Suprapubic skin (tissue), 4 donors: ENCODE measurements at places on chromosomes 2 and 18.

DNA sequence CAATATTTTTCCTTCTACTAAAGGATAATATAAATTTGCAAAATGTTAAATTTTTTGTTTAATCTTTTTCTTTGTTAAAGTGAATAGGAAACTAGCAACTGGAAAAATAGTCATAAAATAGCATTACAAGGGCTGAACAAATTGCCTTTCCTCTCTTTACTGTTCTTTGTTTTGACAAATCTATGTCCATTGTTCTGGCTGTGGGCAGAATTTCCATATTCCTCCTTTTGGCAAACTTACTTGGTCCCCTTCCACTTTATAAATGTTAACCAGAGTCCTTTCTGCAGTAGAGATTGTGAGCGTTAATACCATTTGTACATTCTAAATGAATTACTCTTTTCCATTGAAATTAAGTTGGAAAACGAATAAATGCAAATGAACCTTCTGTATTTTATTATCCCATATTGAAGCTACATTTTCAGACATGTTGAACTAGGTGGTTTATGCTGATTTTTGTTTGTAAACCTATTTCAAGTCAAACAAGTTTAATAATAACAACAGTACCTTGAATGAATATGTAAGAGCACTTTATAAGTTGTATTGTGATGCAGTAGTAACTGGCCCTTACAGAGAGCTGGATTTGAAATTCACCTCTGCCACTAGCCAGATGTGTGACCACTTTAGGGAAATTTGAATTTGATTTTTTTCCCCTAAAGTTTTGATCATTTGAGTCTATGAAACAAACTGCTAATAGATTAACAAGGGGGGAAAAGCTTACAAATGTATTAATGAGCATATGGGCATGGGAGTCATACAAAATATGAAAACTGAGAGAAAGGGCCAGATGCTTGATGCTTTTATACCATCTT lies 3.3 kb downstream of the RNF125 start:
- H3K27me3 ChIP-seq = no peaks in the 10 kb centered on the region
- no peak for DNase-seq
- H3K4me1 ChIP-seq = peaks cover 28% of the 10 kb centered on the region
- H3K27ac ChIP-seq = no peak overlapping the region
- no peaks in the 10 kb centered on the region for H3K36me3 ChIP-seq

- H3K36me3 ChIP-seq = no peaks in the 10 kb centered on the region
- no peak for DNase-seq
- H3K4me1 ChIP-seq = no peaks in the 10 kb centered on the region
- H3K27me3 ChIP-seq = no peaks in the 10 kb centered on the region
- no peak overlapping the region for H3K27ac ChIP-seq
Observed at GRCh38 chr2:184455624-184456023, 142.7 kb upstream of the ZNF804A start.

- peaks cover 6% of the 10 kb centered on the region for H3K4me1 ChIP-seq
- H3K36me3 ChIP-seq = no peaks in the 10 kb centered on the region
- H3K27ac ChIP-seq = no peak overlapping the region
- no peak for DNase-seq
- H3K27me3 ChIP-seq = no peaks in the 10 kb centered on the region
- H3K4me3 ChIP-seq = no peak overlapping the region
Observed at GRCh38 chr2:199742884-199743283, 108.1 kb downstream of the FTCDNL1 start.

GRCh38 chr2:38653715-38654527 lies 12.0 kb upstream of the GALM start:
- H3K27me3 ChIP-seq = no peaks in the 10 kb centered on the region
- H3K4me3 ChIP-seq = no peak overlapping the region

DNA sequence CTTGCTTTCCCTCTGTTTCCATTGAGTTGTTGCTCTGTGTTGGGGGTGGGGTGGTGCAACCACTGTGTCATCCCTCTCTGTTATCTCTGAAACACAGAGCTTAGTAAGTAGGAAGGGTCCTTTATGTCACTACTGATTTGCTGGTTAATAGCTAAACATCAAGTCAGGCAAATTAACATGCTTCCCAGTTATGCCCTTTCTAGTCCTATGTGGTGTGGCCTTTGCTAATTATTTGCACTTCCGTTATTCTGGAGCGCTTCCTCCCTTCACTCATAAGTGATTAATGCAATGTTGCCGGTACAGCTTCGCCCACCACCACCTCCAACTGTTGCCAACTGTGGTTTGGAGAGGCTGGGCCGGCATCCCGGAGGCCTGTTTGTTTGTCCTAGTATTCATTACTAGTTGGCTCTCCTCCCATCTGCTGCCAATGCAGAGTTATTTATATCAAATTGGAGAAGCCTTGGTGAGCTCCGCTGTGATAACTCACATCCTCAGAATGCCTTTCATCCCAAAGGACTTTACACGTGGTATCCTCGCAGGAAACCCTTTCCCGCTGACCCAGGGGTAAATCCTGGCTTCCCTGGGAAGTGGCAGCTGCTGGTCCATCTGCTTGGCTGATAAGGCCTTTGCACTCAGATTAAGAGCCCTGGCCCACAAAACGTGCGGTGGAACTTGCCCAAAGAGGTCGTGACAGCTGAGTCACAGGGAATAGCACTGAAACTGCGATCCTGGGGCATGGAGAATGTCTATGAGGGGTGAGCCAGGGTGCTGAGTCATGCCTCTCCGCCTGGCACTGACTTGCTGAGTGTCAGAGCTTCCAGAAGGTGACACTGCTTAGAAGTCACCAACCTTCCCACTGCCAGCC lies 72.0 kb upstream of the ZCCHC2 start:
- H3K36me3 ChIP-seq = no peaks in the 10 kb centered on the region
- no peaks in the 10 kb centered on the region for H3K27me3 ChIP-seq
- no peak for DNase-seq
- H3K27ac ChIP-seq = no peak overlapping the region
- H3K4me1 ChIP-seq = peaks cover 20% of the 10 kb centered on the region

DNA sequence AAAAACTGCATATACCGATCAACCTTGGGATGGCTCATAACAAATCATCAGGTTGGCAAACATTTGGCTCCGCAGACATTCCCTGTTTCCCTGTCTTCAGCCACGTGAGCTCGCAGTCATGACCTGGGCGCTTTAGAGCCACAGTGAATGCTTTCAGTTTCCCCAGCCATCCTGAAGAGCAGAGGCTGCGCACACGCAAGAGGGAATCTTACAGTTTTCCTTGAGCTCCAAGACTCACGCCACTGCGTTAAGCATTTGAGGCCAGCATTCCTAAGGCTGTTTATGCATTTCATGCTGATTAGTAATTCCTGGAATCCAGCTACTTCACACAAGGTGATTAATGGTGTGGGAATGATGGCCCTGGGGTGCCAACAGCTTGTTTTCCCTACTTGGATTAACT lies 95.1 kb downstream of the MTCL1 start:
- no peak overlapping the region for H3K27ac ChIP-seq
- H3K36me3 ChIP-seq = no peaks in the 10 kb centered on the region
- H3K4me3 ChIP-seq = no peak overlapping the region
- H3K27me3 ChIP-seq = no peaks in the 10 kb centered on the region

DNA sequence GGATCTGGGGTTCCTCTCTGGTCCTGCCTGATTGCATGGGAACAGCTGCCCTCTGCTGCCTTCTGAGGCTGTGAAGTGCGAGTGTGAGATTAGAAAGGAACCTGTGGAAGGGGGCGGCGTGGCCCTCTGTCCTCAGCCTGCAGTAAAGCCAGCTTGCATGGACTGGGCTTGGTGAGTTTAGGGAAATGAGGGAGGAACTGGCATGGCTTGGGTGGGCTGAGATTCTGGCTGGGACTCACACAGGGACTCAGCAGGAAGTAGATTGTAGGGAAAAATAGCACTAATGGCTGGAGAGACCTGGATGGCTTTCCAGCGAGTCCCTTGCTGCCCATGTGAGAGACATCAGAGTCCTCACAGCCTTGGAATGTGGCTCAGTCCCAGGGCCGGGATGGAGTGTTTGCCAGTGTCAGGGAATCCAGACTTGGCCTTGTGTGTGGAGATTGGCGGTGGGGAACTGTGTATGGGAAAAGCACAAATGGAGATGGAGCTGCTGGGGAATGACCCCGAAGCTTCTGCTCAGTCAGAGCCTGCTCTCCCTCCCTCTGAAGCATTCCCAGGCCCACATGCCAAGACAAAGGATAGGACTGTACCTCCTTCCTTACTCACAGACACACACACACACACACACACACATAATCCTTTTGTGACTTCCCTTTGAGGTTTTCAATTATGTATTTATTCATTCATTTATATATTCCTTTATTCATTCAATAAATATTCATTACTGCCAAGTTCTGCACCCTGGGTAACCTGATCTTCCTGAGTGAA lies 115.4 kb downstream of the ACAA2 start:
- no peak for DNase-seq
- H3K27ac ChIP-seq = no peak overlapping the region
- H3K4me1 ChIP-seq = no peaks in the 10 kb centered on the region
- no peaks in the 10 kb centered on the region for H3K36me3 ChIP-seq

- H3K36me3 ChIP-seq = no peaks in the 10 kb centered on the region
- no peak overlapping the region for H3K27ac ChIP-seq
- DNase-seq = no peak
- no peaks in the 10 kb centered on the region for H3K27me3 ChIP-seq
- peaks cover 6% of the 10 kb centered on the region for H3K4me1 ChIP-seq
- H3K4me3 ChIP-seq = no peak overlapping the region
Observed at GRCh38 chr2:215677481-215677880, 241.6 kb upstream of the FN1 start.

- H3K27ac ChIP-seq = no peak overlapping the region
- no peak for DNase-seq
- no peaks in the 10 kb centered on the region for H3K4me1 ChIP-seq
- H3K36me3 ChIP-seq = no peaks in the 10 kb centered on the region
- no peak overlapping the region for H3K4me3 ChIP-seq
- peaks cover 6% of the 10 kb centered on the region for H3K27me3 ChIP-seq
Observed at GRCh38 chr2:135043345-135043744, 3.9 kb downstream of the MAP3K19 start.

GRCh38 chr18:23231340-23232021 lies 96.2 kb downstream of the CABLES1 start:
- no peaks in the 10 kb centered on the region for H3K27me3 ChIP-seq
- H3K36me3 ChIP-seq = peaks cover 9% of the 10 kb centered on the region
- DNase-seq = peak; percentile 92
- peak overlapping the region; percentile 88 for H3K27ac ChIP-seq
- peaks cover 61% of the 10 kb centered on the region for H3K4me1 ChIP-seq
- no peak overlapping the region for H3K4me3 ChIP-seq

DNA sequence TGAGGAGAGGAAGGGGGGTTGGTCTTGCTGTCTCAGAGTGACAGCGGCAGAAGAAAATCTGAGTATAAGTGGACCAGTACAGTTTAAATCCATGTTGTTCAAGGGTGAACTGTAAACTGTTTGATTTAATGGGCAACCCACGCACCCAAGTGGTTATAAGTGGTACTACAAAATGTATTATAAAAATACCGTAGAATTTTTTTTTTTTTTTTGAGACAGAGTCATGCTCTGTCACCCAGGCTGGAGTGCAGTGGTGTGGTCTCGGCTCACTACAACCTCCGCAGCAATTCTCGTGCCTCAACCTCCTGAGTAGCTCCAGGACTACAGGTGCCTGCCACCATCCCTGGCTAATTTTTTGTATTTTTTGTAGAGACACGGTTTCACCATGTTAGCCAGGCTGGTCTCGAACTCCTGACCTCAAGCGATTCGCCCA lies 2.1 kb upstream of the CHCHD5 start:
- H3K27ac ChIP-seq = no peak overlapping the region
- H3K36me3 ChIP-seq = peaks cover under 1% of the 10 kb centered on the region
- H3K27me3 ChIP-seq = no peaks in the 10 kb centered on the region
- peaks cover 25% of the 10 kb centered on the region for H3K4me1 ChIP-seq
- H3K4me3 ChIP-seq = no peak overlapping the region
- no peak for DNase-seq

GRCh38 chr2:237964578-237965404 lies 2.0 kb upstream of the UBE2F start:
- no peaks in the 10 kb centered on the region for H3K36me3 ChIP-seq
- no peaks in the 10 kb centered on the region for H3K27me3 ChIP-seq
- peaks cover 31% of the 10 kb centered on the region for H3K4me1 ChIP-seq
- DNase-seq = no peak

DNA sequence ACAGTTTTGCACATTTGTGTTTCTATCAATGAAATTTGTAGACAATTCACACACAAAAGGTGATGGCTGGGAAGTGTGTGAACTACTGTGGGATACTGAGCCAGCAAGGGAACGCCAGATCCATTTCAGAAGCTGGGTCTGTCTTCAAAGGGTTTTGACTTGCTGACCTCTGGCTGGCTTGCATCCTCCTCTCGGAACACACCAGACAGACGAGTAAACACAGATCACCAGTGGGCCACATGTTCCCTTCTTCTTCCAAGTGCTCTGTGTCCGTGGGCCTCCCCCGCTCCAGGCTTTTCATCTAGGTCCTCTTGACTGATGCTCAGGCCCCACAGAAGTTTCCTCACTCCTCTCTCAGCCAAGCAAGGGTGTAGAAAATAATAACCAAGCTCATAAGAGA lies 122.2 kb upstream of the OSR1 start:
- no peaks in the 10 kb centered on the region for H3K4me1 ChIP-seq
- no peak for DNase-seq
- no peaks in the 10 kb centered on the region for H3K36me3 ChIP-seq
- H3K4me3 ChIP-seq = no peak overlapping the region
- no peak overlapping the region for H3K27ac ChIP-seq
